ENCODE measurements at places on chromosomes 12 and 14. TPM values are rescaled to one million over a fixed set of nuclear protein-coding genes. Genes with fewer than 3 reads are reported as not detected.

The MSI1 gene
- total RNA-seq, result 0.79 TPM

The CPSF2 gene
- 120 TPM for total RNA-seq

DNA sequence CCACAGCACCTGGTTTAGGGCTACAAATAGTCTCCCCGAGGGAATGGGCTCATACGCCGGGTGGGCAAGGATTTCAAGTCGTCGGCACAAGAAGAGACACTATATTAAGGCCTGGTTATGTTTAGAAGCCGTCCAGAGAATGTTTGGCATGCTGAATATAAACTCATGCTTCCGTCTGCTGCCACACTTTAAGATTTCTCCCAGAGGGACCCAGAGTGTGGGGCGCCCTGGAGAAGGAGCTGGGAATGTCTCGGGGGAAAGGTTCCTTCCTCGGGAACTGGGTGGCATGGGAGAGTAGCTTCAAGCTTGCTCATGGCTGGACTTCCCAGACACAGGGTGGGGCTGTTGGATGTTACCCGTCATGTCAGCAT is 295.7 kb downstream of the CACNA1C start:
- no peak overlapping the region for H3K27ac ChIP-seq
- H3K27me3 ChIP-seq, result peaks cover 36% of the 10 kb centered on the region
- H3K4me3 ChIP-seq, result no peak overlapping the region
- no peaks in the 10 kb centered on the region for H3K4me1 ChIP-seq

DNA sequence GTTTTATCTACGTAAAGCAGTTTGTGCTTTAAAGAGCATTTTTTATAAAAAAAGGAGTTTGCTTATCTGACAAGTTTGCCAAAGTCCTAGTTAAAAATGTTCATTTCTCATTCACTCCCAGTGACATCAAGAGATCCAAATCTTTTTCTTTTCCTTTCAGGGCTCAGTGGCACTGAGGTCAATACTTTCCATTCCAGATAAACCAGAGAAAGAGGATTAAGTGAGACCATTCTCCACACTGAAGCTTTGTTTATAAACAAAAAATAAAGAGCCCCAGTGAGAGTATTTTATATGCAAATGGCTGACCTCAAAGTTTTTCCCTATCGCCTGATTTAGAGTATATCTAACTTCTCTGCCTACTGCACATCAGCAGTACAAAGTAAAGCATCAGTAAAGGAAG is 199.8 kb downstream of the ALG10B start:
- H3K27me3 ChIP-seq, result no peaks in the 10 kb centered on the region
- DNase-seq, result no peak
- H3K4me3 ChIP-seq, result no peak overlapping the region
- H3K4me1 ChIP-seq, result no peaks in the 10 kb centered on the region
- H3K36me3 ChIP-seq, result no peaks in the 10 kb centered on the region
- H3K27ac ChIP-seq, result no peak overlapping the region

The ENDOU gene
- total RNA-seq, result 0.09 TPM

Data from activated CD4-positive, alpha-beta T cell treated with anti-CD3 and anti-CD28 coated beads, Interleukin-2, amount 10 ng/mL, durations not matched to agents 24 days and 14 days (primary cell).